Ecto neural progenitor cell (in vitro differentiated cells): ENCODE measurements at places on chromosomes 1 and 21.
A peak's percentile ranks its signal among the peaks of the same experiment; 100 is the strongest.

DNA sequence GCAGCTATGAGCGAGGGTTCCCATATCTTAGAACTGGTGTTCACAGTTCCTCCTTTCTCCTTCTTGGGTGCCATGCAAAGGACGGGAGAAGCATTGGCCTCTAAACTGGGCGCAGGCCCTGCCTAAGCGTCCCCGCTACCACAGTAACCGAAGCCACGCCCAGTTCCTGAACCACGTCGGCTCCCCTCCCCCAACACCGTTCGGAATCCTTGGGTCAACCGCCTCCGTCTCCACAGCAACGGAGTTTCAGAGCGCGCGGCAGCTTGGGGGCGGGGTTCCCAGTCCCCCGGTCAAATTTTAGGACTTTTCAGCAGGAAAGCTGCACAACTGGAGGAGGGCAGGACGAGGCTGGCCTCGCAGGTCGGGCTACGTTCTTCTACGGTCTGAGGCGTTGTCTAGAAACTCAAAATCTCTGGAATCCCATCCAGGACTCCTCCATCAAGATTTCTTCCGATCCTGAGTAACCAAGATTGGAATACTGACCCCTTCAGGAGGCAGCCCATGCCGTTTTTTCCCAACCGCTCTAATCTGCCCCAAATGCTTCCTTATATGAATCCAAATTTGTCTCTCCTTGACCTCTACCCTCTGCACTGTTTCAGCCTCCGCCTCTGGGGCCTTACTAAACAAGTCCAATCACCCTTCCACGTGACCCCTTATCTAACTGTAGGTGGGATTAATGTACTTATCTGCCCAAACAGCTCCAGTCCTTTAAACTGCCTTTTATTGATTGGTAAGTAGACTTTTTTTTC is at the start of gene SPAG17:
TSS of gene SPAG17 (minus strand) at position 145 of the 749 bp plus-strand sequence. CDS start at position 74, 71 bp downstream.
- peak; percentile 95 for DNase-seq

- no peak for DNase-seq
Observed at GRCh38 chr1:151980287-151981177, 13.1 kb downstream of the S100A10 start.

GRCh38 chr21:30718239-30718909 is at the start of gene KRTAP21-3:
KRTAP21-3 (minus strand) TSS chr21:30718777; CDS start chr21:30718759, 18 bp downstream.
- no peak for DNase-seq

DNA sequence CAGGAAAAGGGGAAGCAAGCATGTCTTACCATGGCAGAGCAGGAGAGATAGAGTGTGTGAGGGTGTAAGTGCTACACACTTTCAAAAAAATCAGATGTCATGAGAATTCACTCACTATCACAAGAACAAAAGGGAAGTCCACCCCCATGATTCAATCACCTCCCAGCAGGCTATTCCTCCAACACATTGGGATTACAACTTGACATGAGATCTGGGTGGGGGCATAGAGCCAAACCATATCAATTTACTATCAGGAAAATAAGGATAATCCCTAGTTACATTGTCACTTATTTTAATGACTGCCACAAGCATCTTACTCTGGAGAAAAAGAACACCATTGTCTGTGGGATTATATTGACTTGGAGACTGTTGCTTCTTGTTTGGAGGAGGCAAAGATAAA is 66.1 kb upstream of the VANGL1 start:
- no peak for DNase-seq

DNA sequence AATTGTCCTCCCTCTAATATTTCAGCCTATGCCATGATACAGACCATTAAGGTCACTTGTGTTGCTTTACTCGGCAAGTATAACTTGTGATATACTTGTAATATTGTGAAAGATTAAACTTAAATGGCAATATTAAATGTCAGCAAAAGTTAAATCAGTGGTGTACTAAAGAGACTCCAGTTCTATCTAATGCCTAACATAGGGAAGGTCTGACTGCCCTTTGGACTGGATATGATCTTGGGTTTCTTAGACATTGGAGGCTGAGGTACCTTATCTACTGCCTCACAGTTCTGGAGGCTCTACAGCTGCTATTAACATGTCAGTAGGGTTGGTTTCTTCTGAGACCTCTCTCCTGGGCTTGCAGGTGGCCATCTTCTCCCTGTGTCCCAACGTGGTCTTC is 89.9 kb downstream of the MT1HL1 start:
- no peak for DNase-seq

DNA sequence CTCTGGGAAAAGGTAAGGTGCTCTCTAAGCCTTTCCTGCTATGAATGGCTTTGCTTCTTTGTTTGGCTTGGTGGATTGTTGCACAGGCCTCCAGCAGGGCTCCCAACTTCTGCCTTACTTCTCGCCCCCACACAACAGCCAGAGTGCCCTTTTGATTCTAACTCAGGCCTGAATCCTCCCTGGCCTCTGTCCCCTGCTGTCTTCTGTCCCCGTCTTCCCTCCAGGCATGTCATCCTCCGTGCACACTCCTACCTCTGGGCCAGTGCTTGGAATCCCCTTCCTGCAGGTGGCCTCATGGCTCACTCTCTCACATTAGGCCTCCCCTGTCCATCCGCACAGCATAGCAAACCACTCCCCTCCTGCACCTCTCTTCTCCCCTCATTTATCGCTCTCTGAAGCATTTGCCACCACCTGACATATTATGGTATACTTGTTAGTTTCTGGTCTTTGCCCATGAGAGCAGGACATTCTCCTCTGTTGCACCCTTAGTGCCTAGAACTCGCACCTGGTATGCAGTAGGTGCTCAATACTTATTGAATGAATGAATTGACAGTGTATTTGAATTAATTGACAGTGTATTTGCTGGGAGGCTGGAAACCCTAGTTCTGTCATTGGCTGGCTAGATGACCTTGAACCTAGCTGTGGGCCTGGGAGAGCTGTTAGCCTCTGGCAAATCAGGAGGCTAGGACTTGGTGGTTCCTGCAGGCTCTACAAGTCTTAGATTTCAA is 2.9 kb downstream of the ZDHHC18 start:
- DNase-seq = no peak

DNA sequence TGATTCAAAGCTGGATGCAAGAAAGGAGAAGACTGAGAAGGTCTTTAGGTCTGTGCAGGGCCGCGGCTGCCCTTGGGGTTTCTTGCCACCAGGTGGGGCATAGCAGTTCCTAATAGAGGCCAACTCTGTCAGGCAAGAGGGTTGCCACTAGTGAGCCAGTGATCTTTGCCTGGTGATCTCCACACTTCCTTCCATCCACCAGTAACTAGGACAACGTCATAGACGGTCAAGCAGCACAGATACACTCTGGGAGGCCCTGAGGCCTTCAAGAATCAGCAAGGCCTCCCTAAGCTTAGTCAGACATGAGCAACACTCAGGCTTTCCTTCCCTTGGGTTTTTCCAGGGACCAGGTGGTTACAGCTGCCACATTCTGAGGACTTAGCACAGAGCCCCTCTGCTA is 32.9 kb upstream of the ATP2B4 start:
- no peak for DNase-seq

DNA sequence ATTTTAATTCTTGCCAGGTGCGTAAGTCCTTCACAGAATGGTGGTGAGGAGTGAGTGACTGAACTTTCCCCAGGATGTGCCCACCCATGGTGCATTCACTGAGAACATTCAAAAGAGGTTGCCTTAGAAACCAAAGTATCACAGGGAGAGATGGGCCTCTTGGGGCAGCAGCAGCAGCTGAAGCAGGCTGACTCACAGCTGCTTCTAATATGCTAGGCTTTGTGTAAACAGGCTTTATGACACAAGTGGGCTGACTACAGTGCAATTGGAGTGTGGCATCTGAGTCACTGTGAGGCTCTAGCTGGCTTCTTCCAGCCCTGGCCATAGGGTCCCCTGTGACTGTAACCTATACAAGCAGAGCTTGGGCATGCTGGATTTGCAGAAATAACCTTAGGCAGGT is 12.6 kb downstream of the PIGP start:
- DNase-seq = peak; percentile 63
